ENCODE measurements at places on chromosomes 6 and 20. TPM values are rescaled to one million over a fixed set of nuclear protein-coding genes. Genes with fewer than 3 reads are reported as not detected.
A peak's percentile ranks its signal among the peaks of the same experiment; 100 is the strongest.

GRCh38 chr20:1526896-1527295, 30.6 kb downstream of the SIRPD start:
- no peak for DNase-seq

DNA sequence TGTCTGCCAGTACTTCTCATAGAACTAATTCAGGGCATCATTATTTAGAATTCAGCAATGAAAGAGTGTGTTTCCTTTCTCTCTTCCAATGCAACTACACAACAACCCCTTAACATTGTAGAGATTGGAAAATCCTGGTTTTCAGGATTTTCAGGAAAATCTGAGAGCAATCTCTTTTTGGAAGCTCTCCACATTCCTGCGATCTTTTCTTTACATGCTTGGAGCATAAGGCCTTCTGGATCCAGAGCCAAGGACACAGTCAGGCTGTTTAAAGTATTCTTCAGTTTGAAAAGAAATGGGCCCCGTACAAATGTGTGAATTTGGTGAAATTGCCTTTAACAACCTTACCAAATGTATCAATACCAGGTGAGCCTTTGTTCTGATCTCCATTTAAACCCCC, 469.7 kb downstream of the PKHD1 start:
- DNase-seq, result no peak

DNA sequence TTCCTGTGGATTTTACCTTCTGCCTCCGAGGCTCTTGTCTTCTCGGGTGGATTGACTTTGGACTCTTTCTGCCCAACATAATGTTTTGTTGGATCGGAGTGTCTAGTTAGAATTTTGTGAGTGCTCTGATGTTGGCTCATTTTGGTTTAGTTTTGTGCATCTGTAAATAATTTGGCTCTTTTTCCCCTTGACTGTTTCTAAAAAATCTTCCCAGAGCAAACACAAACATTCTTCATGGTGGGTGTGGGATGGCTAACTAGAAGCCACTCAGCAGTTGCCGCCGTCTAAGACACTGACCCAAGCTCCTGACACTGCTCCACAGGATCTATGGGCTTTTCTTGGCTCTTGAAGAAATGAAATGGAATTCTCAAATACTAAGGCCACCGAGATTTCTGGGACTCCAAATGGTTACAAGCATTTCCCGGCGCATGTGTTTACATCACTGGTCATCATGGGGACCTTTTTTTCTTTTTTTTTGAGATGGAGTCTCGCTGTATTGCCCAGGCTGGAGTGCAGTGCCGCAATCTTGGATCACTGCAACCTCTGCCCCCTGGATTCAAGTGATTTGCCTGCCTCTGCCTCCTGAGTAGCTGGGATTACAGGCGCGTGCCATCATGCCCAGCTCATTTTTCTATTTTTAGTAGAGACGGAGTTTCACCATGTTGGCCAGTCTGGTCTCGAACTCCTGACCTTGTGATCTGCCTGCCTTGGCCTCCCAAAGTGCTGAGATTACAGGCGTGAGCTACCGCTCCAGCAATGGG, 92.0 kb upstream of the FRMD1 start:
- DNase-seq, result no peak

DNA sequence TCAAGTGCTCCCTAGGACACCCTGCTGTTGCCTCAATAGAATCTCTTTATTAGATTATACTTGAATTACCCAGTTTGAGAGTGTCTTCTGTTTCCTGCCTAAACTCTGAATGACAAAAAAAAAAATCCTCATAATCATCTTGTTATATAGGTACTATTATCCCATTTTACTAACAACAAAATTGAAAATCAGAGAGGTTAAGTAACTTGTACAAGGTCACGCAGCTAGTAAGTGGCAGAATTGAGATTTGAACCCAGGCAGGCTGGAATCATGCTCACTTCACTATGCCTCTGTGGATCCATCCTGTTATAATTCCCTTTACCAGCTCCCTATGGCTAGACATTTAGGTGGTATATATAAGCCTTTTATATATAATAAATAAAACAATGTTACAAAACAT, 36.6 kb upstream of the UBR2 start:
- DNase-seq, result no peak

DNA sequence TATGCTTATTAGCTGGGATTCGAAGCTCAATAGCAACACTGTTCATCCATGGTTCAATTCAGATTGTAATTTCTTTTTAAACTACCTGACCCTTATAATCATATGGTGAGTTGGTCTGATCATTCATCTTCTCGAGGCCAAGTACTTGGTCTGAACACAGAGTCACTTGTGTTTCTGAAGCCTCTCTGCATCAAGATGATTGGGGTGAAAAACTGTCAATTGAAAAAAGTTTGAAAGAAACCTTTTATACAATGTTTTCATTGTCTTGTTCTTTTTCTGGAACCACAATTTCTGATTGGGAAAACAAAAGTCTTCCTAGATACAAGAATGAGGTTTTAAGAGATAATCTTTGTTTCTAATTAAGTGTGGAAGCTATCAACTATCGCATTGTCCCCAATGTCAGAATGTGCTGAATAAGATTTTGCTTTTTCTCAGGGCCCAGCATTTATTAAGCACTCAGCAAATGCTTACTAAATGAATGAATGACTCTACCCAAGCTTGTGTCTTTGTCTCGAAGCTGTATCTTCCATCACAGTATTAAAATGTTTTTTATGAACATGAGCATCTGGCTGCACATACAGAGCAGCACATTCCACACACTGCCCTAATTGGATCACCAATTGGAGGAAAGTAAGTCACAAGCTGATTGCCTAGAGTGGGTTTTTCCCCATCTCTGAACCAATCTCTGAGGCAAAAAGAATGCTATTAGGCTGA, 45.0 kb upstream of the MOXD1 start:
- no peak for DNase-seq

Gene SOBP
- 5.9 TPM for total RNA-seq

DNA sequence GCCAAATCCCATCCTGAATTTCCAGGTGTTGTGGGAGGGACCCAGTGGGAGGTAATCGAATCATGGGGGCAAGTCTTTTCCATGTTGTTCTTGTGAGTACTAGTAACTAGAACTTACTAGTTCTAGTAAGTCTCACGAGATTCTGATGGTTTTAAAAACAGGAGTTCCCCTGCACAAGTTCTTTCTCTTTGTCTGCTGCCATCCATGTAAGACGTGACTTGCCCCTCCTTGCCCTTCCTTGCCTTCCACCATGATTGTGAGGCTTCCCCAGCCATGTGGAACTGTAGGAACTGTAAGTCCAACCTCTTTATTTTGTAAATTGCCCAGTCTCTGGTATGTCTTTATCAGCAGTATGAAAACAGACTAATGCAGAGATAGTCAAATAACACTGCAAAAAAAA, 122.7 kb upstream of the BEND6 start:
- DNase-seq, result no peak

DNA sequence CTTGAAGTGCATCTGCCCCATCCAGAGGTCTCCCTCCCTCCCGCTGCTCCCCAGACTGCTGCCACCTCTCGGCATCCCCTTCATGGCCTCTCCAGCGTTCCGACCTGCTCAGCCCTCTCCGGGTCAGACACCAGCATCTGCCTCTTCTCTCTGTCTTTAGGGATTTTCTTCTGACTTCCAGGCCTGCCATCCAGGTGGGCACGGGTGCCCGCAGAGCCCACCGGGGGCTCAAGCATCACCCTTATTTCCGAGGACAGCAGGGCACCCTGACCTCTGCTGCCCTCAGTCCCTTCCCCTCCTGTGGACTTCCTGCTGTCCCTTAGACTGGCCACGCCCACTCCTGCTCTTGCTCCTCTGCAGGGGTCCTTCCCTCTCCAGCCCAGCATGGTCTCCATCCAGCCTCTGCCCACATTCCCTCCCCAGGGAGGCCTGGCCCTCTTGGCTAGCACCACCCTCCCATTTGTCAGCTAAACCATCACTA, 3.3 kb downstream of the NPEPL1 start:
- no peak for DNase-seq

Gene OCSTAMP
- not detected for total RNA-seq

Gene PDYN
- not detected for total RNA-seq

DNA sequence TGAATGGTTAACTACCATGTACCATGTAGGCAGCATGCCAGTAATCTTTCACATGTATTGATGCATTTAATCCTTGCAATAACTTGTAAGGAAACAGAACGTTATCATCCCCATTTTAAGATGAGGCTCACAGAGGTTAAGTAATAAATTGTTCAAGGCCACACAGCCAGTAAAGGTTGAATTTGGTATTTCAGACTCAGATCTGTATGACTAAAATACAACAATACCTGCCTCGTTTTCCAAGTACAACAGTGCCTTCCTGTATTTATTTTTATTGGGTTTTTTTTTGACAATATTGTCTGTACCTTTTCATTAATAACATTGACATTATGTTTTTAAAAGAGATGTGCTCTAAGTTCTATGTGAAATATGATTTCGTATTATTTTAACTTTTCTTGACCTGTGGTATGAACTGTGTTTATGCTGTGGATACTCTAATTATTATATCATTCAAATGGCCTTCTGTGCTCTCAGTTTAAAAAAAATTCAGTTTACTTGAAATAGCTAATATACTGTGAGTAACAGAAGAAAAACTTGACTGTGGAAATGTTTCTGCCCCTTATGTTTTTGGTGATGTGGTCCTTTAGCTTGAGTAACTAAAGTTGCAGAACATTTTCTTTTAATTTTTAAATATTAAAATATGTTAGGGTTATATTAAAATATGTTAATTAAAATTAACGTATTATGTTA, 39.7 kb downstream of the XRN2 start:
- DNase-seq, result no peak

GRCh38 chr6:137954253-137954652, 87.2 kb downstream of the TNFAIP3 start:
- DNase-seq, result no peak

DNA sequence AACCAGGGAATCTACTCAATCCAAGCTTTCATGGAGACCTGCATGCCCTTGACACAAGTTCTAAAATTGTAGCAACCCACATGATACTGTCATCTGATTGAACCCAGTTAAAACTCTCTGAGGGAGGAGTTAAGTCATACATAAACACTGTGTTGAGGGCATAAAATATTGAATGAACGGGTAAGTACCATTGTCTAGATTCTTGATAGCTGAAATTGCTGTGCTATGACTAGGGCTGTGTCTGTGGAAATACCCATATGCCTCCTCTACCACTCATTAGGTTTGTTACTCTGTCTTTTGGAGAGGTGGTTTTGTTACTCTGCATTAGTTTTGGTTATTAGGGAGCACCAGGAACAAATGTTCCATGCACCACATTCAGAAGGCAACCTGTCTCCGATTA, 7.6 kb downstream of the ENPP4 start:
- DNase-seq, result no peak

DNA sequence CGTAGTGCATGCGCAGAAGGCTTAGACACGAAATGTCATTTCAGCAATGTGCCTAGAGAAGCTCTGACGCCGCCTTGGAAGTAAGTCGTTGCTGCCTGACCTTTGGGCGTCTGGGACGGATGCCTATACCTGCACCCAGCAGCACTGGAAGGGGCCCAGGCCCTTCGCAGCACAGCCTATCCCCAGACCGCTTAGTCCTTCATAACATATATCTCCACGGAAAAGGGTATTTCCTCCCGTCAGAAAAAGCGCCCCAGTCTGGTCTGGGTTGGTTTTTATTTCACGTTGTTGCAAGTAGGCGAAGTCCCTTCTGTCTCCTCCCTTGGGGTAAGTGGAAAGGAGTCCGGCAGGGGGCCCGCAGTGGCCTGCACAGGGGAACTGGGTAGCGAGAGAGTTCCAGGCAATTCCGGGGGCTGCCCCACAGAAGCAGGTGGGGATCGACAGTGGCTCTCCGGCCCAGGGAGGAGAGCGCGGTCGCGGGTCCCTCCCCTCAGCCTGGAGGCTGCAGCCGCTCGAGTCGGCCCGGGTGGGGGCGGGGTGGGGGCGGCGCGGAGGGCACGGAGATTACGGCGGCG, 559 bp upstream of the EYA4 start:
- no peak for DNase-seq

DNA sequence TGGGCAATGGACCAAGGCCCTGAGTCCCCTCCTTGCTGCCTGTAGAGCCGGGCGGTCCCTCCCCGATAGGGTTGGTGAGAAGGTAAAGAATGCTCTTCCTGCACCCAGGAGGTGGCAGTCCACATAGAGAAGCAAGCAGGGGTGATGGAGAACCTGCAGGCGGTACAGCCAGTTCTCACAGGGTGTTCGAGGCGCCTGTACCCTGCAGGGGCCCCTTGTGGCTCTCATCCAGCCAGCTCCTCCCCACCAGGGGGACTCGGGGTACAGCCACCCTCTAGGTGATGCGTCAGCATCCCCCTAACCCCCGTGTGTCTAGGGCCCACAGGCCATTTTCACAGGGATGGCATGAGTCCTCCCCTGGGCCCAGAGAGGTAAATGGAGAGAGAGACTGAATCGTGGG, 5.1 kb upstream of the COL9A3 start:
- no peak for DNase-seq

GRCh38 chr20:46883892-46884291, 10.8 kb upstream of the EYA2 start:
- no peak for DNase-seq

- no peak for DNase-seq
Measured at GRCh38 chr6:48658915-48659314, 547.9 kb upstream of the PTCHD4 start.

DNA sequence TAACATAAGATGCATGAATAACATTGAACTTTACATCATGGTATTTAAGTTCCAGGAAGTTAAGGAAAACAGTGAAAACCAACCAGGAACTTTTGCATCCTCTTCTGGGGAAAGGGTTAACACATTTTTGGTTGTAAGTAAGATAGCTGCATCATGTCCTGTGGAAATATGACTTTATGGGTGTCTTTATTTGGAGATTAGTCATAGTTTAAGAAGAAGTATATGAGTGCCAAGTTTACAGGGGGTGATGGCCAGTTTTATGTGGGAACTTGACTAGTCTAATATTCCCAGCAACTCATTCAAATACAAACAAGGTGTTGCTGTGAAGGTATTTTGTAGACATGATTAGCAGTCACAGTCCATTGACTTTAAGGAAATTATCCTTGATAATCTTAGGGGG, 78.0 kb downstream of the PDE10A start:
- no peak for DNase-seq

GRCh38 chr6:37110500-37111461, 59.2 kb upstream of the PIM1 start:
- no peak for DNase-seq

- no peak for DNase-seq
Measured at GRCh38 chr6:24146871-24147270, 20.9 kb downstream of the NRSN1 start.

DNA sequence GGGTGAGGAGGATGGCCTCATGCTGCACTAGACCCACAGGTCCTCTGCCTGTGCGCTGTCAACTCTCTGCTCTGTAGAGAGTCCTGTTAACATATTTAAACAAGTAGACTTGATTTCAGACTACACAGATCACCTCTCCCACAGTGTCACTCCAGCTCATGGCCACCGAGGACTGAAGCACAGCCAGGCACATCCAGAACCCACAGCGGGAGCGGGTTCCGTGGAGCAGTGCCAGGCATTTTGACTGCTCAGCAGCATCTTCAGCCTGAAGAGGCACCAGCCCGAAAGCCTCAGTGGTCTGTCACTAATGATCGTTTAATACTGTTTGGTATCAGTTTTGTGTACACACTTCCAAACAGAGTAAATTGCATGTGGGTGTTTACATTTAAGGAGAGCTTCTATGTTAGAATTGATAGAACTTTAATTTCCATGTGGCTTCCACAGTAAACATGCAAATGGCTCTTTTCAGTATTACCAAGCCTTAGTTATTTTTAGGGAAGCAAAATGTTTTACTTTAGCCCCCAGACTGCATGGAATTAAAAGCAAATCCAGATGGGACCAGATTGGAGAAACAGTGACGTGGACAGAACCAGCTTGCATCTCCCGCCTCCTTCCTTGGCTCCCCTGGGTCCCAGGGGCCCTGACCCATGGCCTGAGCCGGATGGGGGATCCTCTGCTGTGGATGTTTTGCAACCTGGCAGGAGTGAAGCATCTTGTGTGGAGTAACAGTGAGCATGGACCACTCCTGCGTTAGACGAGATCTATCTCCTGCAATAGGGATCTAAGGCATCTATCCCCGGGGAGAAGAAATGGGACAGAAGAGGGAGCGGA, 196.7 kb upstream of the CDH4 start:
- DNase-seq, result peak; percentile 14

Data from skin of body (tissue), 3 donors.